CD14-positive monocyte (primary cell): ENCODE measurements at places on chromosomes 11 and 22. TPM values are rescaled to one million over a fixed set of nuclear protein-coding genes. Genes with fewer than 3 reads are reported as not detected.

GRCh38 chr11:85725510-85726258 is 39.7 kb upstream of the CCDC89 start:
- no peak for DNase-seq

GRCh38 chr11:46607516-46607915 is 9.5 kb downstream of the HARBI1 start:
- DNase-seq, result no peak

DNA sequence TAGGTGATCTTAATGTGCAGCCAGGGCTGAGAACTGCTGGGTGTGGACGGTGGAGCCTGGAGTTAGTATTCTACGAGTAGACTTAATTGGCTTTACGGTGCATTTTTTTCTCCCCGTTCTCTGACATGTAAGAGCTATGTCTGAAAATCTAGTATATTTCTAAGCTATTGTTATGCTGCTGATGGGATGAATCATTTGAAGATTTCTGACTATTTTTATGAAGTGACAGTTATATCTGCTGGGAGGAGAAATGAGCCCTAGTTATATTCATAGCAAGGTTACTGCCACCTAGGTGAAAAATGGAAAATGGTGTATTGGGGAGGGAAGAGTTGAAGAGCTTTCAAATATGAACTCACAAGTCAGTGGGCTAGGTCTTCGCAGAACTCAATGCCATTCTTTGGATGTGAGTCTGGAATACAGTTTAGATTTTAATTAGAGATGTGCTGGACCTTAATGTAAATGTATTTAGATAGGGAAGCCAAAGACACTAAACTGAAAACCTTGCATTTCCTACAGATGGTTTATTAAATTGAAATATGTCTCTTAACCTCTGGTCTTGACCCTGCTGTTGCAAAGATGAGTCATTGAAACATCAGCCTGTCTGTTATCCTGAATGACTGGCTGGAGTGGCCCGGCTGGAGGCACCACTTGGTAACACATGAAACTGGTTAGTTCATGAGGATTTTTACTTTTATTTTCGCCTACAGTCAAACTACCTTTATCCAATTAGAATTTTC is 293.7 kb downstream of the DDX10 start:
- no peak for DNase-seq

GRCh38 chr11:14309425-14310192 is 49.4 kb downstream of the RRAS2 start:
- DNase-seq, result no peak

DNA sequence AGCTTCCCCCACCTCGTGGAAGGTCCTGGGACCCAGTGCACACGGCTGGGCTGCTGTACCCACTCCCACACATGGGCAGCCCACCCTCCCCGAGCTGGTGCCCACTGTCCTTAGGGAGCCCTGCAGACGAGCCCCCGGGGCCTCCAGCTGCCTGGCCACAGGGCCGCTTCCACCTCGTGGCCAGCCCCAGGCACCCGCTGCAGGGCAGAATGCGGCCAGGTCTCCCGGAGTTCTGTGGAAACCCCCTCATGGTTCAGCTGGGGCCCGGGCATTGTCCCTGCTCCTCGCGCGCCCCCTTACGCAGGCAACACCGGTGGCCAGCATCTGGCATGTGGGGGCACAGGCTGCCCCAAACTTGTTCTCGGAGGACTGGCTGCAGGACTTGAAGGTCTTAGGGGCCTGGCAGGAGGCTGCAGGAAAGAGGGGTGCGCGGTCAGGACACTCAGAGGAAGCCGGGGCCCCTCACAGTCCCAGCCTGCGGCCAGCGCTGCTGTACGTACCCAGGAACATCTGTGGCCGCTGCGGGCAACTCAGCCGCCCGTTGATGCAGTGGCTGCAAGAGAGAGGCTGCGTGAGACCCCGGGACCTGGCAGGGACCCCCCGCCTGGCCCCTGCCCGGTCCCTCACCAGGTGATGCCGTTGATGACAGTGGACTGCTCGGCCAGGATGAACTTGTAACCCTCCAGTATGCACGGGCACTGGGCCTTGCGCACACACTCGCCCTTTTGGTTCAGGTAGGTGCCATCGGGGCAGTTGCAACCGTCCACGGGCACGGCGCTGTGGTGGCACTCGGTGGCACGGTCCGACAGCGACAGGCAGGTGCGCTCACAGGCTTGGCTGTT is 9.7 kb downstream of the MUC6 start:
- DNase-seq, result no peak

DNA sequence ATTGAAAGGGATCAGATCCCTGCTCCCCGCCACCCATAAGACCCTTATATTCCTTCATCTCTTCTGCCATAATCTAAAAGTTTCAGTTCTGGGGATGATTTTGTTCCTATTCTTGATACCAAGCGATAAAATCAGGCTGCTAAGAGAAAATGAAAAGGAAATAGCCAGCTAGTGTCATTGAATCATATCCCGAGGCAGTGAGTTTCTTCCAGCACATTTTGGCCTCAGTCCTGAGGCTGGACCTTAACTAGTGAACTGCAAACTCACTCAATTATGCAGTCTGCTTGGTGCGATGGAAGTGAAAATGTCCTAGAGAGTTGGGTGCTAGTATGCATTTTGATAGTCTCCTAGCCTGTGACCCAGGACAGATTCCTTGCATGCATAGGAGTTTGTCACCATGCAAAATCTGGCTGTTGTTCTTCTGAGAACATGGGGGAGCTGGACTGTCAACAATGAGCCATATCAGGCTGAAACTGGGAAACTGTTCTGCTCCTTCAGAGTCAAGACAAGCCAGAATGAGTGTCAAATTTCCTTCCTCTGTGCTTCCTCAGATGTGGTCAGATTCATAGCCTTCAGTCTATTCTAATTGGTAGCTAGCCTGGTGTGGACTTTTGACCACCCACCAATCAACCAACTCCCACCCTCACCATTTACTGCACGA is 102.9 kb downstream of the CCDC81 start:
- no peak for DNase-seq

DNA sequence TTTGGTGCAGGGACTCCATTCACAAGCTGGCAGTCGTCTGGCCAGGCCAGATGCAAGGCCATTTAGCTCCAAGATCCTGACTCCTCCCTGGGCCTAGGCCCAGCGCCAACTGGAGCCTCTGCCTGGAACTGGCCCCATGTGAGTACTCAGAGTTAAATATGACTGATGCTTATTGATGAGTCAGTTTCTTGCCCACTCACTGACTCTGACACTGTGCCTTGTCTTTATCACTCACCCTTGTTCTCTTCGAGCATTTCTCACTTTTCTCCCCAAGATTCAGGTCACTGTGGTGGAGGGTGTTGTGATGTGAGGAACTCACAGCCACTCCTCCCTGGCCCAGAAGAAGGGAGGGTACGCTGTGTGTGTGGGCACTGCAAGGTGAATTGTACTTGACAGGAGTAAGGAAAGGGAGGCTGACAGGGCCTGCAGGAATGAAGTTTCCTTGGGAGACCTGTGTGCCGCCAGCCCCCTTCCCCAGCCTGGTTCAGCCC is 23.2 kb upstream of the ST3GAL4 start:
- no peak for DNase-seq

DNA sequence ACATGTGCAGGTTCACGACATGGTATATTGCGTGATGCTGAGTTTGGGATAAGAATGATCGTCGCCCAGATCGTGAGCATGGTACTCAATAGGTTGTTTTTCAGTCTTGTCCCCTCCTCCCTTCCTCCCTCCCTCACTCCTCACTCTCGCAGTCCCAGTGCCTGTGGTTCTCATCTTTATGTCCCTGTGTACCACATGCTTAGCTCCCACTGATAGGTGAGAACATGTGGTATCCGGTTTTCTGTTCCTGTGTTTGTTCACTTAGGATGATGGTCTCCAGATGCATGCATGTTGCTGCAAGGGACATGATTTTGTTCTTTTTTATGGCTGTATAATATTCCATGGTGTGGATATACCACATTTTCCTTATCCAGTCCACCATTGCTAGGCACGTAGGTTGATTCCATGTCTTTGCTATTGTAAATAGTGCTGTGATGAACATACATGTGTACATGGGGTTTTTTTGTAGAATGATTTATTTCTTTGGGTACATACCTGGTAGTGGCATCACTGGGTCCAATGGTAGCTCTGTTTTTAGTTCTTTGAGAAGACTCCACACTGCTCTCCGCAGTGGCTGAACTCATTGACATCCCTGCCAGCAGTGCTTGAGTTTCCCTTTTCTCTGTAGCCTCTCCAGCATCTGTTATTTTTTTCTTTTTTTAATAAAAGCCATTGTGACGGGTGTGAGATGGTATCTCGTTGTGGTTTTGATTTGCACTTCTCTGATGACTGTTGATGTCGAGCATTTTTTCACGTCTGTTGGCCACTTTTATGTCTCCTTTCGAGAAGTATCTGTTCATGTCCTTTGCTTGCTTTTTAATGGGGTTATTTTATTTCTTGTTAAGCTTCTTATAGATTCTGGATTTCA is 16.4 kb downstream of the ZBED4 start:
- DNase-seq, result no peak

DNA sequence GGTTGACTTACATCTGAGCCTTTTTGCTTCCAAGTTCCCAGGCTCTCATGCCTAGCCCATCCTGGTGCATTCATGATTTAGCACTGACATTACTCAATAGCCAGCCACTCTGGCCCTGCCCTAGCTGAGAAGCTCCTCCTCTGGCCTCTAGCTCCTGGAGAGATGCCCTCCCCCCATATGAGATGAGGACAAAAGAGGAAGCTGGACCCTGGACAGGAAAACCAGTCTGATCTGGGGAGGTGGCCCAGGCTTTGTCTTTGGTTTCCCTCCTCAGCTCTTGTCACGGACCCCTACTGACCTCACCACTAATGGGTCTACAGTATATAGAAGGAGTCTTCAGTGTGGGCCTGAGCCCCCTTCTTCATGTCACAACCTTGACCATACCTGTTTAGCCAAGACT is 3.0 kb downstream of the RHOG start:
- DNase-seq, result peak; percentile 93

- DNase-seq, result no peak
These were observed 1.4 kb upstream of the SERPINH1 start for GRCh38 chr11:75560644-75561043.

GRCh38 chr11:102592634-102593581 is 32.2 kb downstream of the MMP20 start:
- no peak for DNase-seq

DNA sequence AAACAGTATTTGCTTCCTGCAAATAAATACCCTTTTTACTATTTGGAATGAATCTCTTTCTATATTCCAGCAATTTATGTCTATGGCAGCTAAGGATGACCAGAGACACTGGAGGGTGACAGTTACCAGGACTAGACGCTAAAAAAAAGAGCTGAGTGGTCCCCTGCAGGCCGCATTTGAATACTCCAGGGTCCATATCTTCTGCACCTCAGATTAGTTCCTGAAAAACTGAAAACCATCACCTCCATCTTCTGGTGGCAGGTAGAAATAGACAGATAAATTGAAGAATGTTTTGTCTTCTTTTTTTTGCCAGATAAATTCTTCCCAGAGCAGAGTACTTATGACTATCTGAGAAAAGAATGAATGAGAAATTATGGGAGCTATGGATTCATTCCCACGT is 145.6 kb downstream of the CSNK2A3 start:
- DNase-seq, result no peak

DNA sequence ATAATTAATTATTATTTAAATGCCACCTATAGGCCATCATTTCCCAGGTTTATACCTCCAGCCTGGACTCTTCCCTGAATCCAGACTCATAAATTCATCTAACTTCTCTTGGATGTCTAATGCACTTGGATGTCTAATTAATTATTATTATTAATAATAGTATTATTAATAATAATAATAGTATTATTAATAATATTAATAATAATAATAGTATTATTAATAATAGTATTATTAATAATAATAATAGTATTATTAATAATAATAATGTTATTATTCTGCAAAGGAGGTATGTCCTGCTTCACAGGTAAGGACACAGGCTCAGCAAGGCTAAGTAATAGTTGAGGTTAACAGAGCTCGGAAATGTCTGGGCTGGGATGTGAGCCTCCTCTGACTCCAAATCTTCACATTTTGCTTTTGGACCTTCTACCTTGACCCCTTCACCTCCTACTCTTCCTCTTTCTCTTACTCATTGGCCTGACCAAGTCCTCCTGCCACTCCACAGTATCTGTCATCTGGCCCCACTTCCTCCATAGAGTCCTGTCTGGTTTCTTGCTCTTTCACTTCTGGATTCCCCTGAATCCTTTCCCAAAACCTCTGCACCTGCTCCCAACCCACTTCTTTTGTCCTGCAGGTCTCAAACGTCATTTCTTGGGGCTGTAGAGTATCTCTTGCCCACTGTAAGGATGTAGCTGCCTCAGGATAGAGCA is 8.0 kb downstream of the RIBC2 start:
- DNase-seq, result peak; percentile 67

GRCh38 chr11:121419836-121420235 is 32.3 kb upstream of the SORL1 start:
- DNase-seq, result peak; percentile 55

DNA sequence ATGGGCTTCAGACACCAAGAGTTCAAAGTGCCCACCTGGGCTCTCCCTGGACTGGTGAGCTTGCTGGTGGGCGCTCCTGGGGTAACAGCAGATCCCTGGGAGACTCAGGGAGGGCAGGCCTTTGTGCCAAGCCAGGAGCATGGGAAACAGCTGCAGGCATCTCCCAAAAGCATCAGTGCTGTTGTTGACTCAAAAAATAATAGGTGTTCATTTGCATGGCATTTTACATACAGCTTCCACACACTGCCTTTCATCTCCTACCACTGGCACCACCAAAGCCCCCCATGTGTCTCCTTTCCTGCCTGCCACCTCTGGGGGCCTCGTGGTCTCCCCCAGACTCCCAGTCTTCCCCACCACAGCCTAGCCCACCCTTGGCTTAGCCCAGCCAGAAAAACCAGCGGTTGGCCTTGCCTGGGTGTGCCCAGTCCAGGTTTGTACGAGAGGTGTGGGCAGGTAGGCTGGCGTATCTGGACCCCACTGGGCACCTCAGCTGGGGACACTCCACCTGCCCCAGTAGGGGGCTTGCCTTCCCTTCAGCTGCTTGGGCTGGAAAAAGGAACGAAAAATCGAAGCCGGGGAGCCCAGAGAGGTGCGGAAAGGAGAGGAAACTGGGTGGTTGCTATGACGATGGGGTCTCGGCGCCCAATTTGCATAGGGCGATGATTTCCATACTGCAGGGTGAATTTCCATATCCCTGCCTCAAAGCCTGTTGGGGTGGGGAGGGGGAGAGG is 15.0 kb downstream of the POU2F3 start:
- no peak for DNase-seq

GRCh38 chr22:37462436-37462835 is 23.7 kb downstream of the MFNG start:
- no peak for DNase-seq

Gene SOX10
- not detected for polyA plus RNA-seq

Gene APOBEC3G
- 73.6 TPM for polyA plus RNA-seq

Gene MOGAT2
- not detected for polyA plus RNA-seq

Gene SYT7
- polyA plus RNA-seq, result not detected

Gene LUZP2
- not detected for polyA plus RNA-seq

Gene C11orf42
- not detected for polyA plus RNA-seq

Gene CCDC73
- polyA plus RNA-seq, result not detected

Gene FGF3
- not detected in 2 replicates for polyA plus RNA-seq

Gene CHADL
- 0.35 TPM for polyA plus RNA-seq

Gene OR8G5
- not detected for polyA plus RNA-seq

Gene SGSM1
- not detected for polyA plus RNA-seq
